ENCODE measurements at places on chromosomes 7 and 10.

- no peak for DNase-seq
Measured at GRCh38 chr10:125602825-125603224, 80.1 kb downstream of the TEX36 start.

- no peak for DNase-seq
Measured at GRCh38 chr7:151795168-151795811, 81.6 kb downstream of the PRKAG2 start.

DNA sequence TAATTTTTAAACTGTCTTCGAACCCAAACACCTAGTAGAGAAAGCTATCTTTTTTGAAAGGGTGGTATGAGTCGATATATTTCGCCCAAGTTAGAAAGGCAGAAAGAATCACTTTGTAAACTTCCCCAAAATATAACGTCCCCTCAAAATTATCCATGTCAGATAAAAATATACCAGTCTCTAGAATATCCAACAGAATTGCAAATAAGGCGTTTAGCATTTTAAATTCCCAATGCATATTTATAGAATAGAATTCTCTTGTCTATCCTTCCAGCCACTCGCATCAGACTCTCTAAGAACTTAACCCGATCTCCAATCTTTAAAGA is 2.1 kb downstream of the CTBP2 start:
- no peak for DNase-seq

DNA sequence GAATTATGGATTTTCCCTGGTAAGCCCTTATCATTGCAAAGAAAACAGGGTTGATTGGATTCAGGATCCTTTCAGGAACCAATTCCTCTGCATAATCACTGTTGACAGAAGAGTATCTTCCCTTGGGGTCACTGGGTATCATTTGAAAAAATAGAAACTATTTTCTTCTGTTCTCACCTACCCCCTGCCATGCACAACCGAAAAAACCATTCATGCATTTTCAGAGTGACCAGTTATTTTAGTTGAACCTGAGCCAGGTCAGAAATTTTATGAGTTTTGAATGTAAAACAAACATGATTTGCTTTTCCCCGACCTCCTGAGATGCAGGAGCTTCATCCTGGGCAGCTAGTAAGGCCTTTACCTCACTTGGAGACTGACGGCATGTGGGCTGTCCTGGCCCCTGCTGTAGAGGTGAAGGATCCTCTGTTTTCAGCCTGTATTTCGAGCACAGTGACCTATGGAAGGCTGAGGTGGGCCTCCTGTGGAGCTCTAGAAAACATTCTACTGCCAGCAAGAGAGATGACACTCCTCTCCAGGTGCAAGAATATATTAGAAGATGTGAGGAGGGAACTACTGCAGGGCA is 30.1 kb downstream of the TMEM178B start:
- DNase-seq = no peak

GRCh38 chr10:3040069-3040468 is 27.3 kb upstream of the PFKP start:
- no peak for DNase-seq

GRCh38 chr10:26987851-26988250 is 112.4 kb downstream of the ANKRD26 start:
- DNase-seq = peak; percentile 28

GRCh38 chr7:65846008-65846570 is 26.8 kb upstream of the VKORC1L1 start:
- no peak for DNase-seq

DNA sequence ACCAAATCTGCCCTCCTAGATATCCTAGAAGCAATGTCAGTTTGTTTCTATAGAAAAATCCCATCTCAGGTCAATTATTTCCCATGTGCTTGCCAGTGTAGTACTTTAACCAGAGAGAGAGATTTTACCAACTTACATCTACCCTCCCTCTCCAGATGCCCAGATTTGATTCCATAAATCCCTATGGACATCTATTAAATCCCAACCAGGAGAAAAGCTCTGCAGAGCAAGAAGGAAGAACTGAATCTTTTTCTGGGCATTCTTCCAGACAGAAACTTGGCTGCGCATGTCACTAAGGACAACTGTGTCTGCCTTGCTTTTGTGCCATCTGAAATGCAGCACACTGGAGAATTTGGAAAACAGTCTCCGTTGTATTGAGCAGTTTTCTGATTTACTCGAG is 597.6 kb downstream of the SORCS1 start:
- DNase-seq = no peak

DNA sequence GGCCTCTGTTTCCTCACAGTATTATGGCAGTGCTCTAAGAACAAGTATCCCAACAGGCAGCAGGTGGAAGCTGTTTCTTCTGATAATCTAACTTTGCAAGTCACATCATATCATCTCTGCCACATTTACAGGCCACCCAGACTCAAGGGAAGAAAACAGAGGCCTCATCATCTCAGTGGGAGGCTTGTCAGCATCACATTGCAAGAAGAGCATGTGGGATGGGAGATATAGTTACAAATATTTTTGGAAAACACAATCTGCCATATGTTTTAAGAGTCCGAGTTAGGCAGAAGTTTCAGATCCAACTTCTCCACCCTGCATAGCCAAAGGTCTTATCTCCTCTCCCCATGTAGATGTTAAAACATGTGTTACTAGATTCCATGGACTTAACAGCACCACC is 130.4 kb upstream of the PDE1C start:
- DNase-seq = no peak

- DNase-seq = no peak
Measured at GRCh38 chr10:58952162-58952601, 224.3 kb upstream of the PHYHIPL start.

GRCh38 chr7:111685349-111685748 is 123.1 kb upstream of the IMMP2L start:
- no peak for DNase-seq

DNA sequence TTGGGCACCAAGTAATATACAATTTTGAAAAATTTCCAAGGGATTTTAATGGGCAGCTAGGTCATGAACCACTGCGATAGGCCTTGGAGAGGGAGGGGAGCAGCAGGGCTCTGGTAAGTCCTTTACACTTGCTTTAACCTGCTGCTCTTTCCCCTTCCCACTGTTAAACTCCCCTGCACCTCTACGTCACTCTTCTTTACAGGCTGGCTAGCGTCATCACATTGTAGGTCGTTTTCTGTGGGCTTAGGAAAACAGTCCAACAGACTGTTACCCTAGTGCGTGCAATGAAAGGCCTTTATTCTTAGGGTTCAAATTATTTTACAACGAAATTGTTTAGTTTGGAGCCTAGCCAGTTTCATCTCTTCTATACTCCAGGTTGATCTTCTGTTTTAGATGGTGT is 235.7 kb downstream of the AUTS2 start:
- no peak for DNase-seq

GRCh38 chr7:66634816-66635215 is 6.1 kb downstream of the KCTD7 start:
- DNase-seq = no peak

- no peak for DNase-seq
Measured at GRCh38 chr7:4274286-4274685, 407.8 kb upstream of the FOXK1 start.

GRCh38 chr7:140261522-140261921 is 84.7 kb upstream of the KDM7A start:
- no peak for DNase-seq

GRCh38 chr7:49295146-49295545 is 370.8 kb downstream of the CDC14C start:
- peak; percentile 49 for DNase-seq

DNA sequence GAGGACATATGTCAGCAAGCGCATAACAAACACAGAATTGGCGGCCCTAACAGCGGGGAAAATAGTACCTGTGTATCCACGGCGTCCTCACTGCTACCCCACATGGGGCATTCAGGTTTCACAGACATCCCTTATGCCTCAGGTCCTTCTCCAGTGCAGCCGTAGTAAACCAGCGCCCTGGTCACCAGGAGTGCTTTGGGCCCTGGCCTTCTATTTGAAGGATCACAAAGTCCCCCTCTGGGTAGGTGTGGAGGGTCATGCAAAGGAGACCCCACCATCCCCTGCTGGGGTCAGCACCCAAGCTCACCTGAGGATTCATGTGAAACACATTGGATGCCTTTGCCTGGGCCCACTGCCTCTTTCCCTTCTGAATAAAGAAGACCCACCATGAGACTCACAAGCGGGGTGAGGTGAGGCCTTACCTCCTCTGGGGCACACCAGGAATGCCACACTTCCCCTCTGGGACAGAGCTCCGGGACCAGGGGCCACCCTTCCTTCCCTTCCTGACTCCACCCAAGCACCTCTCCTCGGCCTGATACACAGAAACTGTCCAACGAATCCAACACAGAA is 18.8 kb downstream of the CLRN3 start:
- DNase-seq = no peak

GRCh38 chr10:46522295-46523118 is 34.0 kb downstream of the GPRIN2 start:
- DNase-seq = no peak

- no peak for DNase-seq
Measured at GRCh38 chr10:108230478-108231170, 1066.1 kb upstream of the SORCS1 start.

DNA sequence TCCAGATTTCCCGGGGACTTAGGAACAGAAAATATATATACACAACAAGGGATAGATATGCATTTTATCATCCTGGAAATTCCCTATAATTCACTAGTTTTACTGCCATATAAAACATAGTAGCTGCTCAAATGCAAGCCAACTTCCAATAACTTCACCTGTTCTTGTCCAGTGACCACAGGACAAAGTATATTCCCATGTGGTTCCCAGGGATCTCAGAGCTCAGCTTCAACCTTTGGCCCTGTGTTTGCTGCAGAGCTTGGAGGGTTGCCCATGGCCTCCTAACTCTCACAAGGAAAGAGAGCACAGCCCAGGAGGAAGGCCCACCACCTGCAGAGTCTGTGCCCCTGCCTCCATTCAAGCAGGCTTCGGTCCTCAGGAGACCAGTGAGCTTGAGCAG is 4.5 kb upstream of the DRGX start:
- no peak for DNase-seq

GRCh38 chr10:70832852-70833528 is 17.2 kb downstream of the SGPL1 start:
- peak; percentile 76 for DNase-seq

- DNase-seq = no peak
Measured at GRCh38 chr7:100563809-100564400, 9.8 kb downstream of the SAP25 start.

- DNase-seq = peak; percentile 44
Measured at GRCh38 chr10:65950075-65950474, 975.8 kb upstream of the LRRTM3 start.

DNA sequence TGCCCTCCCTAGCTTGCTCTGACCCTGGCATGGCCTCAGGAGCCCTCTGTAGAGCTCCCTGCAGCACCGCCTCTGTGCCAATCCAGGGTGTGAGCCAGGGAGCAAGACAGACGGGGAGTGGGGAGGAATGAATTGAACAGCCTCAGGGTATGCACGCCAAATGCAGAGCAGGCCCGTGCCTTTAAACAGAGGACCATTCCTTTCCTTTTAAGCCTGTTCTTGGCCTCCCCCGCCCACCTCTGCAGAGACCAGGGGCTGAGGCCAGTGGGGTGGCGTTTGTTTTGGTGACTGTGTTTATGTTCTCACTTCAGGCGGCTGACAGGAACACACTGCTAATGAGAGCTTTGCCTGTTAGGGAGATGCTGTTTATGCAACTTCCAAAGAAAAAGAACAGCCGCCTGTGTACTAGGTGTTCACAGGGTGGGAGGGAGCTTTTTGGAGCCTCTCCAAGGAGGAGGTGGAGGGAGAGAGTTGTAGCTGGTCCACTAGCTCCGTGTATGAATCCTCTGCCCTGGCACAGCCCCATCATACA is 528.1 kb upstream of the DPP6 start:
- no peak for DNase-seq

GRCh38 chr7:91280604-91281003 is 16.4 kb downstream of the FZD1 start:
- DNase-seq = no peak

GRCh38 chr10:85642421-85643170 is 724.0 kb downstream of the GRID1 start:
- DNase-seq = peak; percentile 95

DNA sequence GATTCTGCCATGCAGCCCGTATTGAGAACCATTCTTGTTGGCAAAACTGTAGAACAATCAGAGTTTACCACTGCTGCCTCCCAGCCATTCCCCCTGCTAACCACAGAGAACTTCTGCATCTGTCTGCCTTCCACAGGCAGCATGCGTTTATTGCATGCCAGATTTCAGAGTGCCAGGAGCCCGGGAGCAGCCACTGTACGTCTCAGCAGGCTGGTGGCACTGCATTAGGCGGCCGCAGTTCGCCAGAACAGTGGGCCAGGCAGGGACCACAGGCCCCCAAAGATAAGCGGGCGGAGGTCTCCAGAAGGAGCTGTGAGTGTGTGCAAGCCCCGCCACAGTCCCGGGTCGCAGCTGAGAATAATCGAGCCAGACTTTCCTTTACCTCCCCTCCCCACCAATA is 31.8 kb downstream of the ZNF467 start:
- no peak for DNase-seq

DNA sequence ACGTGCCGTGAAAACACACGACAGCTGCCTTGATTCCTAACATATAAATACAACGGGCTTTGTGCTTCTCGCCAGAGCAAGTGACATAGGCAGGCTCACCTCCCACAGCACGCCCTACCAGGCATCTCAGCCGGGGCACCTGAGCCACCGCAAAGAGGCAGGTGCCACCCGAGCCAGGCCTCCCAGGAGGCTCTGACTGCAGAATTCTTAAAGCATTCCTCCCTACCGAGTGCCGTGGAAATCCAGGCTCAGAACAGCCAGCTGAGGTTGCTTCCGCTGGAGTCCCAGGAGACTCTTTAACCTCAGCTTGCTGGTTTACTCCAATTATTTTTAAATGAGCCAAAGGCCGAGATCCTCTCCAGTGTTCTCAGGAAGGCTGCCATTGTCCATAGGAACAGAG is 206.5 kb downstream of the USP6NL start:
- DNase-seq = no peak

GRCh38 chr10:5779730-5780129 is 33.5 kb downstream of the GDI2 start:
- no peak for DNase-seq

DNA sequence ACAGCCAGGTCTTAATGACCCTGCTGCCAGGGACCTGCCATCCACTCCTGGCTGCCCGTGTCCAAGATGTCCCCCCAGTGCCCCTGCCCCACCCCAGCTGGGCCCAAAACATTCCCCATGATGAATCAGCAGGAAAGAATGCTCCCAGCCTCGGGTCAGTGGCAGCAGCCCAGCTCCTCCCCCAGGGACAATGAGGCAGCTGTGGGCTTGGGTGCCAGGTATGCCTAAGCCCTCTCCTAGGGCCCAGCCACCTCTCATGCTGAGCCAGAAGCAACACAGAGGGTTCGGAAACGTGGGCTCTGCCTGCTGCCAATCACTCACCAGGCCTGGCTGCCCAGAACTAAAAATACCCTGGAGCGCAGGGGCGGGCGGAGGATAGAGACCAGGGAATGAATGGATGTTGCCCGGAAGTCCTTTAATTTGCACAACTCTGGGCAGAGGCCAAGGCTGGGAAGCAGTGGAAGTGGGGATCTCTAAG is 1.5 kb upstream of the LOXL4 start:
- DNase-seq = peak; percentile 52

DNA sequence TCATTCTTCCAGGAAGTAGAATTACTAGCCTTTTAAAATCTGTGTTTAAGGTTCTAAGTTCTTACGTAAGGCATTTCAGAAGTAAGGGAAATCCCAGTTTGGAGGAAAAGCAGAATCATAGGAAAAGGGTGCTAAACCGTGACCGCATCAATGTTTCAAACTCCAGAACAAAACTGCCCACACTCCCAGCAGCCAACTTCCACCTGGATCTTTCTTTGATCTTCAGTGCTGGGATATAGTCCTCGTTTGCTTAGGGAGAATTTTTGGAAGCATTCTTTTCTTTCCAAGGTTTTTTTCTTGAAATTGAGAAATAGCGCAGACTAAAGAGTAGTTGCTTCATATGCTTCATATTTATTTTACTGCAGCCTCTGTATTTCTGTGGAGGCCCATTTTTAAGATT is 8.9 kb downstream of the PROSER2 start:
- DNase-seq = no peak

GRCh38 chr7:154693661-154694060 is 309.3 kb downstream of the PAXIP1 start:
- no peak for DNase-seq
